ENCODE measurements at places on chromosomes 6 and 20.

GRCh38 chr6:168118935-168119334 lies 39.9 kb upstream of the FRMD1 start:
- DNase-seq = no peak

- no peak for DNase-seq
Measured at GRCh38 chr6:168343239-168344150, 23.9 kb upstream of the DACT2 start.

GRCh38 chr20:63520504-63520933 lies at the start of gene PPDPF:
Gene PPDPF (plus strand): TSS chr20:63520765. CDS start chr20:63521309, 544 bp downstream.
- DNase-seq = peak; percentile 81

- no peak for DNase-seq
Measured at GRCh38 chr6:28661097-28661713, 135.5 kb downstream of the GPX5 start.

GRCh38 chr6:22764496-22764895 lies 195.1 kb downstream of the HDGFL1 start:
- DNase-seq = no peak

GRCh38 chr20:41738604-41739206 lies 120.5 kb upstream of the CHD6 start:
- peak; percentile 28 for DNase-seq

DNA sequence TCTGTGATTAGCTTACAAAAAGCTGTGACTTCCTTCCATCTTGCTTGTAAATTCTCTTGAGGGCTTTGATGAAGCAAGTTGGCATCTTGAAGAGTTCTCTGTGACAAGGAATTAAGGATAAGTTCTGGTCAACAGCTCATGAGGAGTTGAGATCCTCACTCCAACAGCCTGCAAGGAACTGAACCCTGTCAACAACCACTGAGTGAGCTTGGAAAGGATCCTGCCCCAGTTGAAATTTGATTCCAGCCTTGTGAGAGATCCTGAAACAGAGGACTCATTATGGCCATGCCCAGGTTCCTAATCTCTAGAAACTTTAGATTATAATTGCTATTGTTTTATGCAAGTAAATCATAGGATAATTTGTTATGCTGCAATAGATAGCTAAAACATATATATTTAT lies 133.7 kb downstream of the PTCHD4 start:
- no peak for DNase-seq

- DNase-seq = peak; percentile 46
Measured at GRCh38 chr6:84547341-84547801, 217.0 kb downstream of the TBX18 start.

- DNase-seq = no peak
Measured at GRCh38 chr6:52642368-52642767, 28.5 kb upstream of the TMEM14A start.

DNA sequence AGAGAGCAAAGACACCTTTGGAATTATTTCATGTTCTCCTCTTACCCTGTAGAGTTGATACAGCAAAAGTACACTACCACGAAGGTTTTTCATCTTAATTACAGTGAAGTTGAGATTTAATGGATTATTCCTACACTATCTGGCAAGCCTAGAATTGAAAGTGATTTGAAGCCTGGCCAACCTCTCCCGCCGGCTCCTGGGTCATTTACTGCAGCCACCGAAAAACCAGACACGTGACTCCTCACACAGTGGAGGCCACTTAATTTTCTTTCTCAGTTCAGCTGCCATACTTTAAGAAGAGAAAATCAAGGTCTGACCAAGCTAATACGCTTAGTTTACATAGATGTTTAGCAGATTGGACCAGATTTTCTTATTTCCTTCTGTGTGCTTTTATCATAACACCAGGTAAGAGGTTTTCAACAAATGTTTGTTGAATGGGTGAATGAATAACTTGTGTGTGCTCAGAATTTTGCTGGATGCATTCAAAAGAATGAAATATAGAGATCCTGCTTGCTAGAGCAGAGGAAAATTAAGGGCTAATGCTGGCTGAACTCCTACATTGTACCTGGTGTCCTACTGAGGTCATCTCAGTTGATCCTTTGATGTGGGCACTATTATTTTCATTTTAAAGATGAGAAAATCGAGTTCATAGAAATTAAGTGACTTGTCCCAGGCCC lies 97.2 kb upstream of the PDE10A start:
- no peak for DNase-seq

DNA sequence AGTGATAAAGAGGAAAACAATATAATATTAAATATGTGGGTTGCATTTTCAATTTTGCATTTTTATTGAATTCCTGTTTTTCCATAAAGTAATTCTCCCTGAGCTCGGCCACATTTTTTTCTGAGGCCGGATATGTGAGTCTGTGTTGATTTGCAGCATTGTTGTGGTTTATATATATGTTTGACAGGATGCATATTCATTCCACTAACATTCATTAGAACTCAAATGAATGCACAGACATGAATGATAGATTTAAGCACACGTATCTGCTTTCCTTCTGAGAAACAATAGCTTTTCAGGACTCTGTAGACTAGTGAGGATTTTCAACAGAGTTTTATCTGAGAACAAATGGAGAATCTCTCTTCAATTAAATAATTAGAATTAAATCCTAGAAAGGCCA lies 10.6 kb upstream of the EXOC2 start:
- DNase-seq = peak; percentile 49

- peak; percentile 22 for DNase-seq
Measured at GRCh38 chr6:124963831-124964763, 1.9 kb downstream of the RNF217 start.

DNA sequence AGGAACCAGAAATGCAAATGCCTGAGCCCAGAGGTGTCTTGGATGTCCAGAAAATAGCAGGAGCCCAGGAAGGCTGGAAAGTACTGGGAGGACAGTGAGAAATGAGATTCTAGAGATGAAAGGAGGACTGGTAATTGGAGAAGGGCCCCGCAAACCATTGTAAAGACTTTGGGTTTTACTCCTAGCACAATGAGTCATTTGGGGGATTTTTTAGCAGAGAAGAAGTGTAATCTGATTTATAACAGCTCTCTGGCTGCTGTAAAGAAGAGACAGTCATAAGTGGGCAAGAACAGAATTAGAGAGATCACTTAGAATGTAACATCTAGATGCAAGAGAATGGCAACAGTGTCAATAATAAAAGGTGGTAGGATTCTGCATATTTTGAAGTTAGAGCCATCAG lies 40.2 kb downstream of the SLC35F1 start:
- DNase-seq = no peak

DNA sequence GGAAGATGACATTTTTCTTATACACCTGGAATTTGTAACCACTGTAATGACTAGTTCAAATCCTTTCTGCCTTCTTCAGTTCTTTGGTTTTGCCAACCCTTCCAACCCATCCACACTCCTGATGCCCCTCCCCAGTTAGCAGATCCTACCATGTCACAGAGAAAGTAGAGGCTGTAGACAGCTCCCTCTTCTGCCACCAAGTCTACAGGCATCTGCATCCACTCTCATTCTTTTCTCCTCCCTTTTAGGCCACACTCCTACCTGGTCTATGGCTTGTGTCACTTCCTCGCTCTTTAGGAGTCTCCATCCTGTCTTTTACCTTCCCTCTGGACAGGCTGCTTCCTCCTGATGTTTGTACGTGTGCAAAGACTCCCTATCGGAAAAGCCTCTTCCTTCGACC lies 13.5 kb upstream of the STK38 start:
- DNase-seq = no peak

- DNase-seq = no peak
Measured at GRCh38 chr6:28345201-28345600, 4.5 kb upstream of the ZKSCAN3 start.

DNA sequence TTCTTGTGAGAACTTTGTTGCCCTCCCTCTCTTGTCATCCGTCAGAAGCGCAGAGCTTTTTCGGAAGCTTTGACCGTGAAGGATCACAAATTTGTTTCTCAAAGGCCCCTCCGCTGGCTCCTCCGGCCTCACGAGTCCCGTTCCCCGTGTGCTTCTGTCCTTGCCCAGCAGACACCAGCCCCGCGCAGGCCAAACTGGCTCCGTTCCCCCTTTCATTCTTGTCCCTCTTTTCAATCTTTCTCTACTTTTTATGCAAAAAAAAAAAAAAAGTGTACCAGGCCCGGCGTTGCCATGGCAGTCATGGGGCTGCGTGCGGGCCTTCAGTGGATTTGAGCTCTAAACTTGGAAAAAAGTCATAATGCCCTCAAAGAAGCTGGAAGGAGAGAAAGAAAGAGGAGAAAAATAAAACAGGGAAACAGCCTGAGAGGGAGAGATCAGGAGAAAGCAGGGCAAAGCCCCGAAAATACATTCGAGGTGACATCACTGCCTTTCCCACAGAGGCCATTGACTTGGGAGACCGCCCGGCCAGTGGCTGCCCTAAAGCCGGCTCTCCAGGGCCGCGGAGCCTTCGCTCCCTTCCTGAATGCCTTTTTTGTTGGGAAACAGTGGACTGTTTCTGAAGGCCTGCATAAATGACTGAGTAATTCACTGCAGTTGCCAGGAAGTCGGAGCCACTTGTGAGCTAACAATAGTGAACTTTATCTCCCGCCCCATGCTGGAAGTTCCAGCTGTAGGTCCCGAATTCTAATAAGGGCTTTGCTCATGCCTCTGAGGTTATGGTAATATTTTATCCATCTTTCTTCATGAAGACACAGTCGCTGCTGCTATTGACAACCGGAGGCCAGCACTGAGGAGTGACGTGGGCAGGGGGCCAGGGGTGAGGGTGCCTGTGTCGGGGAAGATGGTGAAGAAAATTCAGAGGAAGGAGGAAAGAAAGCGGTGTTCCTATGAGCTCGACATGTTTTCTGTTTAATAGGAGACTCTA lies 670.9 kb downstream of the QKI start:
- peak; percentile 56 for DNase-seq

GRCh38 chr6:131001945-131002660 lies 60.9 kb downstream of the EPB41L2 start:
- DNase-seq = peak; percentile 56

- DNase-seq = no peak
Measured at GRCh38 chr6:159461998-159462397, 231.0 kb downstream of the SOD2 start.

- DNase-seq = peak; percentile 76
Measured at GRCh38 chr6:6251555-6252280, 68.7 kb downstream of the F13A1 start.

DNA sequence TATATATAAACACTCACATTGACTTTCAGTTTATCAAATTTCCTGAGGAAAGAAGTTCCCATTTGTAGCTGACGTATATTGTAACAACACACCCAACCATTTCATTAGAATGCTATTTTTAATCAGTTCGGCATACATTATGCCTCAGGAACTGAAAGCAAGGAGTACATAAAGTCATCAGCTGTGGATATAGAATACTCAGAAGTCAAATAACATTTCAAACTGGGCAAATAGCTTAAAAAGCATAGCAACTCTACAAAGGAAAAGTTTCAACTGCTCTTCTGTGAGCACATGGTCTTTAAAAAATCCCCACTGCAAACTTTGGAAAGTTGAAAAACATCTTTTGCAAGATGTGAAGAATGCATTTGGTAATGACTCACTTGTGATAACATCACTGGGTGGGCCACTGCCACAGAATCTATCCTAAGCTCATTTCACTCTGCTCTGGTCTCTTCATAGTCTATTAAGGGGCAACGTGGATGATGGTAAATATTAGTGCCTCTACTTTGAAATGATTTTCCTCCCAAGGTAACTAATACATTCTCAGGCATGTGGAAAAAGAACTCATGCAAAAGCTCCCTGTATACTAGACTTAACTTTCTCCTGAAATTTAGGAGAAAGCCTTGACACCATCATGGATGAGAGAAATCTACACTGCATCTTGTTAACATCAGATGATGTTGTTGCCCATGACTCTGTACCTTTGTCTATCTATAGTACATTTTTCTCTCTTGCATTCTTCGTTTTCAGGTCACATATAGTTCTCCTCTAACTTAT lies 49.2 kb downstream of the FYN start:
- peak; percentile 75 for DNase-seq

DNA sequence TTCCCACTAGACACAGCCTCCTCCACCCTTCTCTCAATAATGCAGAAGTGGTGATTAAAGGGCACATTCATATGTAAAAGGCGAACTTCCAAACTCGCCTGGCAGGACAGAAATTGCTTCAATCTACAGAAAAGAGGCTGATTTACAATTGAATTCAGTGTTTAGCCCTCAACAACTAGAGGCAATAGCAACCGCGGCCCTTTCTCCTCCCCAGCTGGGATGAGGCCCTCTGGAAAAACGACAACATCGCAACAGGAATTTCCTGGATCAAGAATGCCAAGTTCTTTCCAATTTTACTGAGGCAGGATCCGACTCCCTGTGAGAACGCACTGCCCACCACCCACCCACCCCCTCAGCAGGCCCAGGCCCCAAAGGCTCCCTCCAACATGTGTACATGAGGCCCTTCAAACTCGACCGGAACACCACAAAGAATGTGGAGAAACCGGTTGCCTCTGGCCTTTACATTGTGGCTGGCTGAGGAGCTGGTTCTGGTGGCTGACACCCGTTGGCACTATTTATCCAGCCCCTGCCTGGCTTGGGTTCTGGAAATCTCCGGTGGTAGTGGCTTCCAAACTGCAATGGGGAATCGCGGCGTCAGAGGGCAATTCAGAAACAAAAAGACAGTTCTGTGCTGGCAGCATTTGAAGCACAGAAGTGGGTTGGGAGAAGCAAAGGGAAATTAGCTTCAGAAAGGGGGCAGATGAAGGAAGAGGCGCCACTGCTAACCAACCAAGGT lies 36.8 kb downstream of the ZMYND8 start:
- peak; percentile 88 for DNase-seq

- no peak for DNase-seq
Measured at GRCh38 chr20:48689388-48689787, 138.4 kb downstream of the PREX1 start.

GRCh38 chr20:53071833-53072232 lies 99.7 kb downstream of the TSHZ2 start:
- DNase-seq = no peak

DNA sequence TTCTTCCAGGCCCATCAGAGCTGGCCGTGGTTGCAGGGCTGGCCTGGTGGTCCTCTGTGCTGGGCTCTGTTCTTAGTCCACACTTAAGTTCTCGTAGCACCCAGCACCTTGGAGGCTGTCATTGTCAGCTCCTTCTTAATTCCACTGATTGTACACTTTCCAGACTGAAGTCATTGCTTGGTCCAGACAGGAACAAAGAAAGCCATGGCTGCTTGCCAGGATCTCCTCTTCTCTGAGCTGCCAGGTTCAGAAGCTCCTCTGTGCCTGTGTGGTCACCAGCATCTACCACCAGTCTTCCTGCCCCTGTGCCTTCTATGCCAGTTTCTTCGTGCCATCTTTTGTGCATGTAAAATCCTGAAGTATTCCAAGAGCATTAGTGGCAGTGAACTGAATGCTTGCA lies 39.5 kb upstream of the PCMTD2 start:
- no peak for DNase-seq

- DNase-seq = no peak
Measured at GRCh38 chr6:164252948-164253347, 838.4 kb downstream of the QKI start.

- no peak for DNase-seq
Measured at GRCh38 chr20:54985091-54985490, 509.7 kb downstream of the DOK5 start.

GRCh38 chr6:79373880-79374279 lies 139.4 kb upstream of the HMGN3 start:
- DNase-seq = no peak

GRCh38 chr6:158070513-158070912 lies 88.8 kb downstream of the SYNJ2 start:
- DNase-seq = no peak

Measured in fibroblast of skin of abdomen (primary cell).